ENCODE measurements at places on chromosomes 3 and 15.

- DNase-seq: peak; percentile 94
Observed at GRCh38 chr15:85618956-85619491, 175.7 kb downstream of the KLHL25 start.

DNA sequence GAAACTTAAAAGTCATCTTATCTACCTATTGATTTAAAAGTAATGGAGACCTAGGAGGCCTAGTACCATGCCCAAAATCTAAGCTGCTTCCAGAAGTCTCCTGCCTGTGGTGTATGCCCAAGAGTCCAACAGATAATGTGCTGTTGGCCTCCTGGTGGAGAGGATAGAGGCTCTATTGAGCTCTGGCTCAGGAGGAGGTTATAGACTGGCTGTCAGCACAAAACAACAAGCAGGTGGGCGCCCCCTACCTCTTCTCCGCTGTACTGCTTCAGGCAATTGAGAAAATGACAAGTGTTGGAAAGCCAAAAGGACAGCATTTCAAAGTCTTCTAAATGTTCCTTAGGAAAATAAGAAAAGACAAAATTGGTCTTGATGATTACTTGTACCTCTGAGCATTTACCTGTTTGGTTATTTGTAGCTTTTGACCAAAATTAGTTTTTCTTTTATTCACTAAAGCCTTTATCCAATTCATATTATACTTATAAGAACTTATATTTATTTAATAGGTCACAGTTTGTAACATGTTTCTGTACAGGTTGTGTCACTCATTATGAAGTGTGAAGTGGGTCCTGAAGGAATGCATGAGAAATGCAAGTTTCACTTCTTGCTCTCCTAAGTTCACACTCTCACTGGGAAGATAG, 17.2 kb upstream of the GNB5 start:
- peak; percentile 83 for DNase-seq

GRCh38 chr15:39156166-39156565, 424.7 kb upstream of the THBS1 start:
- DNase-seq: no peak

GRCh38 chr3:149402481-149402880, 25.0 kb upstream of the TM4SF1 start:
- no peak for DNase-seq

Measured in ELR (cell line).